Stimulated activated CD8-positive, alpha-beta memory T cell treated with anti-CD3 and anti-CD28 coated beads, Interleukin-7, amount 100 ng/mL, for 24 hours (primary cell): ENCODE measurements at places on chromosomes 2 and 18.

GRCh38 chr2:171404261-171404660, 29.5 kb downstream of the METTL8 start:
- no peak for DNase-seq

GRCh38 chr2:219028996-219029828, 12.1 kb downstream of the CFAP65 start:
- DNase-seq = no peak

DNA sequence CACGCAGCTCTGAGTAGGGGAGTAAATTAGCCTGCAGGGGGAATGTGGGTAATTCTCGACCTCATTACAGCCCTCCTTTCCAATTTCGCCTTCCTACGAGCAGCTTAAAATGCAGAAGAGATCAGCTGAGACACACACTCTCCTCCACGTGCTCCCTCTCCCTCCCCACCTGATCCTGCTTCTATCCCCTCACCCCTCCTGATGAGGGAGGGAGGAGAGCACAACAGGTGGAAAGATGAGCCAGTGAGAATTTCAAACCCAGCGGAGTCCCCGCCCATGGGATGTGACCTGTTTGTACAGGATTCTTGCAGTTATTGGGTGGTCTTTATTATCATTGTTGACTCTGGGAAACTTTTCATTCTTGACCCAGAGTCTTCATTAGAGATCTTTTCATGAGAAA, 35.5 kb downstream of the DDX18 start:
- DNase-seq = no peak

GRCh38 chr2:179995741-179996515, 11.2 kb downstream of the CWC22 start:
- DNase-seq = no peak

DNA sequence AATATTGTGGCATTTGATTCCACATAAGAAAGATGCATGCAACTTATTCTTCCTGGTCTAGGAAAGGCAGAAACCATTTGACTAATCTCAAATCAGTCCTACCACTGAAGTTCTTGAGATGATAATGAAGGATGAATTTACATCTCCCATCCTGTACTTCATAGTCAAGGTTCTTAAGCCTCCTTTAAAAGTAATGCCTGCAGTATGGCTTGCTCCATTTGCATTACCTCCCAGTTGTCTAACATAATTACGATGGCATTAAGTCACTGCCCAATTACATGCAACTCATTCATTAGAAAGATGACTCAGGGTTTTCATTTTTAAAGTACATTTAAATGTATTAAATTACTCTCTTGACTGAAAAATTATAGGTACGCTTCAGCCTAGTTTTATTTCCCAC, 32.2 kb downstream of the THADA start:
- no peak for DNase-seq

DNA sequence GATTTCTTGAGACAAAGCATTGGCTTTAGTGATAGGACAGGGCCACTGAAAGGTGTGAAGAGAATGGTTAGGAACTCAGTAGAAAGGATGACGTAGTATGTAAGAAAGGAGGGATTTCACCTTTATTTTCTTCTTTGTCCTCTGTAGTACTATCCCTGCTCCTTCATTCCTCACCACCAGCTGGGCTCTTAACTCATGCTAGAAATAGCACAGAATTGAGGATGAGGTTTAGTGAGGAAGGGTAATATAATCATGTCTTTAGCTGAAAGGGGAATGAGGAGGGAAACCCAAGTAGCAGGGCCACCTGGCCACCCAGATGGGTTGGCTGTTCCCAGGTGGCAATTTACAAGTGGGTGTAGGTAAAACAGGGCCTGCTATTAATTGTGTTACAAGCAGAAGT, 15.2 kb downstream of the ACVR2A start:
- DNase-seq = no peak

DNA sequence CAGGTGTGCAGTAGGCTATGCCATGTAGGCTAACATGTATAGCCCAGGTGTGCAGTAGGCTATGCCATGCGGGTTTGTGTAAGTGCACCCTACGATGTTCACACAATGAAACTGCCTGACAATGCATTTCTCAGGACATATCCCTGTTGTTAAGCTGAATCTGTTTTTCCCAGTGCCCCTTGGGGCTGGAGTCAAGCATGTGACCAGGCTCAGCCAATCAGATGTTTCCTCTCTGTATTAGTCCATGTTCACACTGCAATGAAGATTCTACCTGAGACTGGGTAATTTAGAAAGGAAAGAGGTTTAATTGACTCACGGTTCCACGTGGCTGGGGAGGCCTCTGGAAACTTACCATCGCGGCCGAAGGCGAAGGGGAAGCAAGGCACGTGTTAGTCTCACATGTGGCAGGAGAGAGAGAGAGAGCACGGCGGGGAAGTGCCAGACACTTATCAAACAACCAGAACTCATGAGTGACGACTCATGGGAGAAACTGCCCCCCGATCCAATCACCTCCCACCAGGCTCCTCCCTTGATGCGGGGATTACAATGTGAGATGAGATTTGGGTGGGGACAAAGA, 24.2 kb downstream of the ITM2C start:
- no peak for DNase-seq

GRCh38 chr2:49251766-49252165, 97.5 kb upstream of the FSHR start:
- no peak for DNase-seq

- DNase-seq = no peak
Measured at GRCh38 chr18:1665079-1665478, 760.4 kb downstream of the ADCYAP1 start.

DNA sequence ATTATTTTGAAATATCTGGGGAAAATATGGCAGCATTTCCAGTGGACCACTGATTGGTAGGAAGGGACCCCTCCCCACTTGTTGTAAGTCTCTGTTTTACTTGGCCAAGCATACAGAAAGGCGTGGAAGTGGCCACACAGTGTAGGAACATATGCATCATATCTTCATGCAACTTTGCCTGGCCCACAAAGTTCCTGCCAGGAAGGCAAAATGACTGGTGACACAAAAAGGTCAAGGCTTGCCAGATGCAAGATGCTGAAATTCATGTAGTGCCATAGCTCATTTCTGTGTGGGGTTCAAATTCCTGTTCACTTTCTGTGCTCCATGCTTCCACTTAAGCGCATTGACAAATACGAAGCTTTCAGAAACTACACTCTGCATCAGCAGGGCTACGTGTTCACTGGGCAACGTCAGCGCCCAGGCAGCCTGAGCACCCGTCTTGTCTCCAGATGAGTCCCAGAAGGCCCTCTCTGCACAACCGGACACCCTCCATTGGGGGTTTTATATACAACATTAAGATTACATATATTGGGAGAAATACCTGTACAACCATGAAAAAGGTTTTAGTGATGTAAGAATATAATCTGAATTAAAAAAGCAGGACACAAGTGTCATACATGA, 3.6 kb downstream of the DYNC2LI1 start:
- DNase-seq = no peak

- DNase-seq = no peak
Measured at GRCh38 chr2:12316476-12316875, 400.3 kb upstream of the TRIB2 start.

DNA sequence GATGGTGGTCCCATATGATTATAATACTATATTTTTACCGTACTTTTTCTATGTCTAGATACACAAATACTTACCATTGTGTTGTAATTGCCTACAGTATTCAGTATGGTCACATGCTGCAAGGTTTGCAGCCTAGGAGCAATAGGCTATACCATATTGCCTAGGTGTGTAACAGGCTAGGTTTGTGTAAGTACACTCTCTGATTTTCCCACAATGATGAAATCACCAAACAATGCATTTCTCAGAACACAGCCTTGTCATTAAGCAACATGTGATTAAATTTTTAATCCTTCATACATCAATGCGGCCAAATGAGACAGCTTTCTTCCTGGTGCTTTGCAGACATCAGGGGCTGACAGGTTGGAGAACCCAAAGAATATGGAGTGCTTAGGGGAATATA, 37.3 kb downstream of the ADD2 start:
- no peak for DNase-seq

DNA sequence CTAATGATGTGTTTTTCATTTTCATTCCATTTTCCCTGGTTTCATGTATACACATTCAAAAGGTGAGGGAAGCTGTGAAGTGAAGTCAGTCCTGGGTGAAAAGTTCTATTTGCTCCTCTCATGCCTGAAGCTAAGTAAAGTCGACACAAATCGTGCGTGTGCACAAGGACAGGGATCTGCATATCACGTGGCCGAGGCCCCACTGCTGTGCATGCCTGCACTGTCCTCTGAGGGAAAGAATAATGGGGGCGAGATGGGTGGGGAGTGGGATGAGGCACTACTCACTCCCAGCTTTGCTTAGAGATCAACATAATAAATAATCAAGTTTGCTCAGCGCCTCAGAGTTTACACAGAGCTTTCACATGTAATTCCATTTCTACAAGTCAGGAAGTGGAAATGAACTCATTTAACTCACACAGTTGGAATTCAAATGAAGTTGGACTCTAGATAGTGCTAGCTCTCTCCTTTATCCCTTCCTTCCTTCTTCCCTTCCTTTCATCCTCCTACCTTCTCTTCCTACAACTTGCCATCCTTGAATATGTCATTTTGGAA, 5.1 kb upstream of the PTPRM start:
- no peak for DNase-seq

DNA sequence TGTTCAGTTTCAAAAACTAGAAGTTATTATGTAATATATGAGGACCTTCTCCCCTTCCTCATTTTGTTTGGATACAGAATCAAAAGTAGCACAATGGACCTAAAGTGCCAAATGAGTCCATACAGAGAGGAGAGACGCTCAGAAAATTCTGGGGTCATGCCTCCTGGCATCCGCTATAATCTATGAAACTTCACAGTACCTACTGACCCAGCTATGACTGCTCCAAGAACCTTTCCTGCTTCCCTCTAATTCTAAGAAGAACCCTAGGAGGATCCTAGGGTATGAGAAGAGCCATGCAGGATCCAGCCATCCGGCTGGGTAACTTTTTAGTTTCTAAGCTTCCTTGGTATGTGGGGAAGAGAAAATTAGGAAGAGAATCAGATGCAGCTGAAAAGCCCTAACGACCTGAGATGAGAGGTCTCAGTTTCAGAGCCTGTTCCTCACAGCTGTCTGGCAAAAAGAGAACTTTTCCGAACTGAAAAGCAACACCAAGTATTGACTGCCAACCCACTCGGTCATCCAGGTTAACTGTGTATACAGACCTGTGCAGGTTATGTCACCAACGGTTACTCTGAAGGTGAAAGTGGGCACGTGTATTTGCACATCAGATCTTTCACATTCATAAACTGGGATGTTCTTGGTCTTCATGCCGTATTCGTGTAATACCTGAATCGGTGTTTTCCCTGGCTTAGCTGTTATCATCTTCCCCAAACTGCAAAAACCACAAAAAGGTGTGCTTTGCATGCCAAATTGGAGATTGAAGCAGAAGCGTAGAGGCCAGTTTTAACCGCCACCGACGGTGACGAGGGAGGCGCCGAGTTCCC, 1.1 kb downstream of the PRKRA start:
- DNase-seq = no peak

- DNase-seq = no peak
Measured at GRCh38 chr2:152175012-152175367, 573 bp downstream of the STAM2 start.

GRCh38 chr2:232261776-232262175, 116.8 kb upstream of the ALPP start:
- no peak for DNase-seq

DNA sequence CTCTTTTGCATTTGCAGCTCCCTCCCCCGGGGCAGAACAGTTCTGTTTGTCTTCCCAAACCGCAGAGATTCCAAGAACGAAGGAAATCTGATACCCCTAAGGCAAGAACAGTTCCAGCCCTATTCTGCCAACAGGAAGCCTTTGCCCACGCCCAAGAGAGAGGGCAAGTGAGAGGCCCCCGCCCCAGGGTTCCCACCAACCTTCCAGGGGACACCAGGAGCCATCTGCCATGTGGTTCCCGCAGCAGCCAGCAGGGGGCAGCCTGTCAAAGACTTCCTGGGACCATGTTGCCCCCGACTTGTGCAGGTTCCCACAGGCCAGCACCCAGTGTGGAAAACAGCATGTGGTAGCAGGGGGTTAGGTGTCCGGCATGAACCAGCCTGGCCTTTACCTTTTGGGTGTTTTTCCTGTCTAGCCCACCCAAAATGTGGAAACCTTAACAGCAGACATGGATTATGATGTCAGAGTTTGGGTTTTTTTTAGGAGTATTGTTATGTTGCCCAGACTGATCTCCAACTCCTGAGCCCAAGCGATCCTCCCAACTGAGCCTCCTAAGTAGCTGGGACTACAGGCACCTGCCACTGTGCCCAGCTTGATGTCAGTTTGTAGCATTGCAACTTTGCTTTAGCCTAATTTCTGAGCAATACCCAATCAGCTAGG, 21.7 kb upstream of the EFHD1 start:
- DNase-seq = peak; percentile 70

- no peak for DNase-seq
Measured at GRCh38 chr2:128646091-128646490, 327.4 kb upstream of the HS6ST1 start.

- DNase-seq = no peak
Measured at GRCh38 chr2:43013821-43014345, 212.5 kb downstream of the ZFP36L2 start.

DNA sequence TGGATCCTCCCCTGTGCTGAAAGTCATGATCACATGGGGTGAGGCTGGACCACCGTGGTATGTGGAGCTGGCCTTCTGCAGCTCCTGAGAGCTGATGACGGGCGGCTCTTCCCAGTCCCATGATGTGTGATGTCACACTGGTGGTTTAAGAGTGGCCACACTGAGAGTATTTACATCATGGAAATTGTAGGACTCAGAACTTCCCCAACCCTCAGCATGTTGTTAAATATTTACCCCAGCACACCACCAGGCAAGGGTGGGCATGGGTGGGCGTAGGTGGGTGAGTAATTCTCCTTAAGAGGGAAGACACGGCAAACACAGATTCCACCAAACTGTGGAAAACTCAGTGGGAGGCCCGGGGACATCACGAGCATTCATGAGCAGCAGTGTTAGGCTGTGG, 106.8 kb downstream of the ALPK2 start:
- DNase-seq = no peak

DNA sequence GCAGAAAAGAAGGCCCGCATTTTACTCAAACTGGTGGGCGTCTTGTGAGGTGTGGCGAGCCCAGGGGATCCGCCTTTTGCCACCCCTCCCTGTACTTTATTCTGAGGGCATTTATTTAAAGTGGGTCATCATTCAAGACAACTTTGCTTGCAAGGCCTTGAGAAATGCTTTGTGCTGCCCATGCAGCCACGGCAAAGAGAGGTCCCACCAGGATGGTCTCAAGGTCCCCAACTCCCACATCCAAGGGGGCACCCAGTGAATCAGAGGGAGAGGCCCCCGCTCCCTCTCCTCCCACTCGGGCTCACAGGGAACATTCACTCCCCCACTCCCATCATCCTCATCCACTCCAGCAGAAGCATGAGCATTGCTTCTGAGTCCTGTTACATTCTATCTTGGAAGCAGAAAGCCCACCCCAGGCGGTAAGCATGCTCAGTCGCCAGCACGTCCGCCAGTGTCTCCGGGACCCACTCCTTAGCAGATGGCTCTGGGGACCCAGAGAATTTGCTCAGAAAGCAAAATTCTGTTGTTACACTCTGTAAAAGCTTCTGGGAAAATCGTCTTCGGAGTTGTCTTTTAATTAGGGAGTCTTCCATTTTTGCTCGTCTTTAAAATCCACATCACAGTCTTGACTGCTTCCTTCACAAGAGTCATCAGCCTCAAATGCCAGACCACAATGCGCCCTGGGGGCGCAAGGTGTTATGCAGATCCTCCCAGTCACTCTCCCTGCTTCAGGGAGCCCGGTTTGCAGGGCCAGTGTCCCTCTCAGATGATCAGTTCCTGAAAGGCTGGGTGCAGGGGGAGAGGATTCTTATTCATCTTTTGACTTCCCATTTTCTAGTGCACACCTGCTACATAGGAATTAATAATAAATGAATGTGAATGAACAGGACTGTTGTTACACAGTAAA, 99.4 kb upstream of the NCK2 start:
- no peak for DNase-seq
